Daoy (cell line): ENCODE measurements at places on chromosomes 5 and 9. TPM values are rescaled to one million over a fixed set of nuclear protein-coding genes. Genes with fewer than 3 reads are reported as not detected.

GRCh38 chr5:104265531-104266140, 703.0 kb upstream of the NUDT12 start:
- no peak for DNase-seq

- no peak for DNase-seq
Measured at GRCh38 chr9:94199776-94200175, 59.3 kb upstream of the ZNF169 start.

- DNase-seq, result no peak
Measured at GRCh38 chr9:95595721-95596295, 79.0 kb upstream of the PTCH1 start.

- DNase-seq, result no peak
Measured at GRCh38 chr5:67669916-67670315, 473.3 kb upstream of the CD180 start.

- no peak for DNase-seq
Measured at GRCh38 chr9:9992936-9993335, 619.9 kb downstream of the PTPRD start.

PCDHB4 gene
- total RNA-seq, result 0.51 TPM in 2 replicates
